ENCODE measurements at places on chromosomes 3 and 15. TPM values are rescaled to one million over a fixed set of nuclear protein-coding genes. Genes with fewer than 3 reads are reported as not detected.

DNA sequence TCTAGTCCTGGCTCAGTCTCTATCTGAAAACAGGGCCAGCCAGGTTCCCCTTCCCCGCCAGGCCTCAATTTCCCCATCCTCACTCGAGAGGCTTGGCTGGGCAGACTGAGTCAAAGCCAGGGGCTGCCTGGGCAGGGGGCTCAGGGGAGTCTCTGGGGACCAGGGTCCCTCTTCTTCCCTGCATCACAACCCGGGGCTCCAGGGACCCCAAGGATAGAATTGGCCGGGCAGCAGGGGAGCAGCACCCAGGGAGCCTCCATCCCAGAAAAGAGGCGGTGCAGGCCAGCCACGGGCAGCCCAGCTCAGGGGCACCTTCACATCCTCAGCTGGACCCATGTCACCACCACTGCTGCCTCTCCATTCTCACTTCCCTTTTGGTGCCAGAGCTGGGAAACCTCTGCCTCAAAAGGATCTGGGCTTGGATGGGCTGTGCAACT, 13.3 kb upstream of the PLXND1 start:
- H3K27me3 ChIP-seq = no peaks in the 10 kb centered on the region
- no peaks in the 10 kb centered on the region for H3K4me1 ChIP-seq
- DNase-seq = no peak
- H3K4me3 ChIP-seq = no peak overlapping the region

DNA sequence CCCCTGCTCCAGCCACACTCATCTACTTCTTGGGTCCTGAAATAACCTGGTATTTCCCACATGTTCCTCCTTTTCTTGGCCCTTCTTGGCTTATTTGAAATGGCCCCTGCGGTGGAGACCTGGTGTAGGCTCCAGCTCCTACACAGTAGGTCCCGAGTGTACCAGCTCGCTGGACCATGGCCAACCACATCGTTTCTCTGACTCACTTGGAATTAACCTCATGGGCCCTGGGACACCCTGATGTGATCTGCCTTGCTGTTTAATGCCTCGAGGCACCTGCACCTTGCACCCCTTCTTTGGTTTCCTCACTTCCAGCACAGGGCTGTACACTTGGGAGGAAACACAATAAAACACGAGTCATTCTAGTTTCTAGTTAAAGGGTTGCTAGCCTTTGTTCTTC, 60.3 kb downstream of the FEM1B start:
- H3K4me3 ChIP-seq = no peak overlapping the region
- no peaks in the 10 kb centered on the region for H3K27me3 ChIP-seq
- no peaks in the 10 kb centered on the region for H3K4me1 ChIP-seq
- no peaks in the 10 kb centered on the region for H3K36me3 ChIP-seq
- no peak overlapping the region for H3K27ac ChIP-seq
- no peak for DNase-seq

GRCh38 chr3:23991683-23992628, 46.9 kb downstream of the NR1D2 start:
- no peaks in the 10 kb centered on the region for H3K27me3 ChIP-seq
- DNase-seq = no peak
- H3K4me3 ChIP-seq = no peak overlapping the region
- H3K4me1 ChIP-seq = peaks cover 7% of the 10 kb centered on the region

The RAB6B gene
- total RNA-seq = 2.2 TPM

DNA sequence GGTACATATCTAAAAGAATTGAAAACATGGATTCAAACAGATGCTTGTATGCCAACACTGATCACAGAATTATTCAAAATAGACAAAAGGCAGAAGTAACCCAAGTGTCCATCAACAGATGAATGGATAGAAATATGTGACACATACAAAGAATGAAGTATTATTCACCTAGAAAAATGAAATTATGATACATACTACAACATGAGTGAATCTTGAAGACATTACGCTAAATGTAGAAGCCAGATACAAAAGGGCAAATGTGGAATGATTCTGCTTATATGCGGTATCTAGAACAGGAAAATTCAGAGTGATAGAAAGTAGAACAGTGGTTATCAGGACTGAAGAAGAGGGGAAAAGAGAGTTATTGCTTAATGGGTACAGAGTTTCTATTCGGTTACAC, 26.2 kb upstream of the SLC12A8 start:
- DNase-seq = no peak
- H3K4me1 ChIP-seq = no peaks in the 10 kb centered on the region
- H3K27ac ChIP-seq = no peak overlapping the region
- no peak overlapping the region for H3K4me3 ChIP-seq
- H3K36me3 ChIP-seq = peaks cover 9% of the 10 kb centered on the region

DNA sequence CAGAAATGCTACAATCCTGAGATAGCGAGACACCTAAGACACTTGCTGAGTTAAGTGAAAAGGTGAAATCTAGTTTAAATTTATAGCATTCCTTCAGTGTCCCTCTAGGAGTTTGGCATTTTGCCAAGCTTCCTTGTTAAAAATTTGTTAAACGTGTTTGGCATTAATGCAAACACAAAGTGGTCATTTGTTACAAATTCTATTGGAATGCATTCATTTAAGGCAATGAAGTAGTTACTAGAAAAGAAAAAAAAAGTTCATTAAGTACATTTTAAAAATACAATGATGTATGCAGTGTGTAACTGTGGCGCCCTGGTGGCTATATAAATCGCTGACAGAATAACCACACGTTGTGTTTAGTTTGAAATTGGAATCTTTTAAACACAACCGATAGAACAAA, 31.3 kb upstream of the WNT5A start:
- DNase-seq = no peak
- no peak overlapping the region for H3K27ac ChIP-seq
- no peak overlapping the region for H3K4me3 ChIP-seq
- H3K27me3 ChIP-seq = peaks cover 5% of the 10 kb centered on the region

DNA sequence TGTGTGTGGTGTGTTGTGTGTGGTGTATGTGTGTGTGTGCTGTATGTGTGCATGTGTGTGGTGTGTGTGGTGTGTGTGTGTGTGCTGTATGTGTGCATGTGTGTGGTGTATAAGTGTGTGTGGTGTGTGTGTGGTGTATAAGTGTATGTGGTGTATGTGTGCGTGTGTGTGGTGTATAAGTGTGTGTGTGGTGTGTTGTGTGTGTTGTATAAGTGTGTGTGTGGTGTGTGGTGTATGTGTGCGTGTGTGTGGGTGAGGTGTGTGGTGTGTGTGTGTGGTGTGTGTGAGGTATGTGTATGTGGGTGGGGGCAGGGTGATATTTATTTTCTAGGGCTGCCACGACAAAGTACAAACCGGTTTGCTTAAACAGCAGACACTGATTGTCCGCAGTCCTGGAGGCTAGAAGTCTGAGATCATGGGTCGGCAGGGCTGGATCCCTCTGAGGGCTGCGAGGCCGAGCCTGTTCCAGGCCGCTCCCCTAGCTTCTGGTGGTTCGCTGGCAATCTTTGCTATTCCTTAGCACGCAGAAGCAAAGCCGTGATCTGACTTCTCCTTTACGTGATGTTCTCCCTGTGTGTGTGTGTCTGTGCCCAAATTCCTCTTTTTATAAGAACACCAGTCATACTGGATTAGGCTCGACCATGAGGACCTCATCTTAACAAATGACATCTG, 160.2 kb downstream of the XXYLT1 start:
- DNase-seq = no peak
- no peaks in the 10 kb centered on the region for H3K27me3 ChIP-seq
- no peak overlapping the region for H3K4me3 ChIP-seq
- no peak overlapping the region for H3K27ac ChIP-seq
- H3K36me3 ChIP-seq = peaks cover 4% of the 10 kb centered on the region

DNA sequence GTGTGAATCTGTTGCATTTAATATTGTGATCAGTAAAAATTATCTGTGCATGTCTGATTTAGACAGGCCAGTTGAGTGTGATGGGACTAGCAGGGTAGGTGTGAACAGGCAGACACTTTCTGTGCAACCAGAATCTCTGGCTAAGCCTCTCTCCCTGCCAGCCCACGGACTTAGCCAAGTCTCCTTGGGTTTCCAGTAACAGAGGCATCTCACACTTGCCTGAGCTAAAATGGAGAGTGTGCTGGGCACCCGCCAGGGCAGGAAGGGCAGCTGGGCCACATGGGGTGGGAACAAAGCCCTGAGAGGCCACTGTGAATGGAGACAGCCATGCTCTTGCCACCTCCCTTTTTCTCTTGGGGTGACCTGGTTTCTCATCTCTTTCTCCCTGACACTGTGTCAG, 12.5 kb upstream of the RPS27L start:
- H3K4me3 ChIP-seq = no peak overlapping the region
- H3K27me3 ChIP-seq = no peaks in the 10 kb centered on the region
- no peak overlapping the region for H3K27ac ChIP-seq

DNA sequence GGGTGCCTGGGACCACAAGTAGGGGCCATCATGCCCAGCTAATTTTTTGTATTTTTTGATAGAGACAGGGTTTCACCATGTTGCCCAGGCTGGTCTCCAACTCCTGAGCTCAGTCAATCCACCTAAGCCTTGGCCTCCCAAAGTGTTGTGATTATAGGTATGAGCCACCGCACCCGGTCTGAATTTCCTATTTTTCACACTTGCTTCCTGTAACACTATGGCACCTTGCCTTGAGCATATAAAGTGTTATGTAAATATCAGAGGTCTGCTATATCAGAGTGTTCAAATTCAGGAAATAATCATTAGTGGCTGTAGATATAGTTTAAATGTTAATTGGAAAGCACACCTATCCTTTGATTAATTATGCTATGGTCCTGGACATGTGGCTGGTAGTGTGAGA, 165.2 kb downstream of the KCNAB1 start:
- no peaks in the 10 kb centered on the region for H3K4me1 ChIP-seq
- H3K36me3 ChIP-seq = no peaks in the 10 kb centered on the region
- peaks cover 31% of the 10 kb centered on the region for H3K27me3 ChIP-seq
- no peak overlapping the region for H3K27ac ChIP-seq
- no peak overlapping the region for H3K4me3 ChIP-seq

The COX17 gene
- total RNA-seq = 44.6 TPM

The CCR1 gene
- total RNA-seq = not detected

DNA sequence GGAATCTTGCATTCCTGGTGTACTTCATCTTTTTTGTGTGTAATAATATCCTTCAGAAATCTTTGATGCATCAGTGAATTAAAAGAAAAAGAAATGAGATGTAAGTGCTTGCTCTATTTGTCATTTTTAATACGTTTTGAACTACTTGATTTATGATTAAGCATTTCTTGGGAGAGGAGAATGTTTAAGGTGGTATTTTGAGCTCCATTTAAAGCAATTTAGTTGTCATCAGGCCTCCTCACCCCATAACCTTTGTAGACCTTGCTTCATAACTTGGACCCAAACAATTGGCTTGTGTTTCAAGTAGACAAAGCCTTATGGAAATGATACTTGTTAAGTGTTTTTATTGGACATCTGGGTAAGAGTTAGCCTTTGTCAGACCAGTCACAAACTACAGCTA, 87.1 kb upstream of the VEPH1 start:
- peaks cover 2% of the 10 kb centered on the region for H3K4me1 ChIP-seq
- H3K27me3 ChIP-seq = no peaks in the 10 kb centered on the region
- H3K36me3 ChIP-seq = no peaks in the 10 kb centered on the region
- H3K4me3 ChIP-seq = no peak overlapping the region
- H3K27ac ChIP-seq = no peak overlapping the region

The HIGD2B gene
- total RNA-seq = not detected

The PLA2G4F gene
- 0.22 TPM for total RNA-seq

GRCh38 chr3:49554633-49555265, 472 bp downstream of the BSN start:
- DNase-seq = peak; percentile 87
- peaks cover 12% of the 10 kb centered on the region for H3K27me3 ChIP-seq

DNA sequence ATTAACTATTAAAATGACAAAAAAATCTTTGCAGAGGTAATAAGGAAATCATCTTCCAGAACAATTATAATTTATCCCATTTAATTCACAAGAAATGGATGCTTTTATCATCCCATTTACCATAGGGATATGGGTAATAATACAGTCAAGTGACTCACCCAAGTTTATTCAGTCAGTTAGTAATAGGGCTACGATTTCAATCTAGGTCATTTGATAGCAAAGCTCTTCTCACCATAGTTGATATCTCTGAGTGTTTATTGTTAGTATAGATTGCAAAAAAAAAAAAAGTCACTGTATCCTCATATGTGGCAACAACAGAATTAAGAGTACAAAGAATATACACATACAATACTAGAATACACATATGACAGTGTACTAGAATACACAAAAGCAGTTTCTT, 797.1 kb downstream of the ROBO1 start:
- no peaks in the 10 kb centered on the region for H3K27me3 ChIP-seq
- no peak overlapping the region for H3K4me3 ChIP-seq
- no peaks in the 10 kb centered on the region for H3K36me3 ChIP-seq
- no peak overlapping the region for H3K27ac ChIP-seq
- no peaks in the 10 kb centered on the region for H3K4me1 ChIP-seq

DNA sequence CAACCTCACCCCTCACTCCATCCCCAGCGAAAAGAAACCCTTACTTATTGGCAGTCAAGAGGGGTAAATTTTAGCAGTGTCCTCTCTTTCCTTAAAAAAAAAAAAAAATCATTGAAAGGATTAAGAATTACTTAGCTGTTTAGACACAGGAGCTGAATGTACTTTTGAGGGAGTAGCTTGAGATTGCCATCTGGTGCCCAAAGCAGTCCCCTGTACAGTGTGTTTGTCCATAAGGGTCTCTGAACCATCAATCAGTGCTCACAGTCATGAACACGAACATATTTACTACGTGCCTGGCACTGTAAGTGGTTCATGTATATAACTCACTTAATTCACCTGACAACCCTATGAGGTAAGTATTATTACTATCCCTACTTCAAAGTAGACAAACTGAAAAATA, 463.5 kb downstream of the RAP2B start:
- H3K27me3 ChIP-seq = no peaks in the 10 kb centered on the region
- H3K4me1 ChIP-seq = no peaks in the 10 kb centered on the region
- no peak overlapping the region for H3K4me3 ChIP-seq
- no peak for DNase-seq
- H3K36me3 ChIP-seq = no peaks in the 10 kb centered on the region

DNA sequence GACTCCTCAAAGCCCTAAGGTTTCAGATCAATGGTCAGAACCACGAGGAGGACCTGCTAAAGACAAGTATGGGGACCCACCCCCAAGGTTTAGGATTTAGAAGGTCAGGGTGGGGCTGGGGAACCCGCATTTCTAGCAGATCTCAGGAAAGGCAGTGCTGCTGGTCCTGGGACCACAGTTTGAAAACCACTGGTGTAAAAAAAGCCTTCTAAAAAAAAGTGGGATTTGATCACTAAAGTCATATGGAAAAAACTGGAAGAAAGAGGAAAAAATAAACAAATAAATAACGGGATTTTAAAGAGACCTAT, 832 bp downstream of the SLC41A3 start:
- H3K4me1 ChIP-seq = no peaks in the 10 kb centered on the region
- no peak for DNase-seq
- peak overlapping the region; percentile 88 for H3K4me3 ChIP-seq
- no peaks in the 10 kb centered on the region for H3K27me3 ChIP-seq

GRCh38 chr3:23728601-23729117, 77.1 kb upstream of the UBE2E1 start:
- H3K27ac ChIP-seq = no peak overlapping the region
- no peaks in the 10 kb centered on the region for H3K27me3 ChIP-seq
- H3K4me1 ChIP-seq = peaks cover 8% of the 10 kb centered on the region
- no peaks in the 10 kb centered on the region for H3K36me3 ChIP-seq

The MOBP gene
- total RNA-seq = 0.92 TPM

DNA sequence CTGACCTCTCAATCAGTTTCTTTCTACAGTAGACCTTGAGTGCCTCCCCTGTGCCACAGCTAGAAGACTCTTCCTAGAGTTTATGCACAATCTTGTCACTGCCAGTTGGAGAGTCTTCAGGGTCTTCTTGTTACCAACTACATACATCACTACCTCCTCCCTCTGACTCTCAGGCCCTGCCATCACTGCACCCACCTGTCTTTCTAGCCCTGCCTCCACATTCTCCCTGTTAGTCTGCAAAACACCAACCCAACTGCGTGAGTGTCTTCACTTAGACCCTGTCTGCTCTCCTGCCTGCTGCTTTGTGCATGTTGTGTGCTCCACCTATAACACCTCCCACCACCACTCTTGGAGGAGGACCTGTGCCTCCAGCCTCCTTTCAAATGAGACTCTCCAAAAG, 34.4 kb downstream of the CLSTN2 start:
- H3K36me3 ChIP-seq = no peaks in the 10 kb centered on the region
- H3K4me1 ChIP-seq = no peaks in the 10 kb centered on the region
- peaks cover 24% of the 10 kb centered on the region for H3K27me3 ChIP-seq
- H3K27ac ChIP-seq = no peak overlapping the region
- DNase-seq = no peak
